Stimulated activated CD4-positive, alpha-beta T cell treated with anti-CD3 and anti-CD28 coated beads, TNF-alpha, amount 100 ng/mL, for 48 hours (primary cell): ENCODE measurements at places on chromosomes 12 and 14.

DNA sequence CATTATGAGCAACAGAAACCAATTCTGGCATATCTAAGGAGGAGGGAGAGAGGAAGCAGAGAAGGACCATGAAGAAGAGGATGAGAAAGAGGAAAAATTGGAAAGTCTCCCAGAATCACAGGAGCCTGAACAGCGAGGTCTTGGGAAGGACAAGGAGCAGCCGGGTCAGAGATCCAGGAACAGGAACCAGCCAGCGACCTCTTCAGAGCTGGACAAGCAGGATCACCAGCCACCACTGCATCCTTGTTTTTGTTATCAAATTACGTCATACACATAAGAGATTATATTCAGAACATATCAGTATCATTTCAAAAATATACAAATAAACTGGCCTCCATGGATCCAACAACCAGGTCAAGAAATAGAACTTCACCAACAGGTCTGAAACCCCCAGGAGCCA, 22.1 kb upstream of the BDKRB2 start:
- no peak for DNase-seq

DNA sequence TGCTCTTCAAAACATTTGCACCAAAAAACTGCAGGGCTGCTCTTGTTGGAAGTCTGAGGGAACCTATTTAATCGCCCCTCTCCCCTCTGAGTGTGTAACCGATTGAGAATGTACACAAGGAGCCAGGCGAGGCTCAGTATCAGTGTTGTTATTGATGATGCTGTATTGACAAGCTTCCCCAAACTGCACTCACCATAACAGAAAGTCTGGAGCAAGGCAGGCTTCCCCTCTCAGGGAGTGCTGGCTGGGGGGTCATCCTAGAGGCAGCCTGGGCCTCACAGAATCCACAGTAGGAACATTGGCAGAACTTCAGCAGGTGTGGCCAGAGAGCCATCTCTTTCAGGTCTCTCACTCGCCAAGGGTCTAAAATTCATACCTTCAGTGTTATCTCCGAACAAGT, 58.1 kb upstream of the TUNAR start:
- DNase-seq = no peak

DNA sequence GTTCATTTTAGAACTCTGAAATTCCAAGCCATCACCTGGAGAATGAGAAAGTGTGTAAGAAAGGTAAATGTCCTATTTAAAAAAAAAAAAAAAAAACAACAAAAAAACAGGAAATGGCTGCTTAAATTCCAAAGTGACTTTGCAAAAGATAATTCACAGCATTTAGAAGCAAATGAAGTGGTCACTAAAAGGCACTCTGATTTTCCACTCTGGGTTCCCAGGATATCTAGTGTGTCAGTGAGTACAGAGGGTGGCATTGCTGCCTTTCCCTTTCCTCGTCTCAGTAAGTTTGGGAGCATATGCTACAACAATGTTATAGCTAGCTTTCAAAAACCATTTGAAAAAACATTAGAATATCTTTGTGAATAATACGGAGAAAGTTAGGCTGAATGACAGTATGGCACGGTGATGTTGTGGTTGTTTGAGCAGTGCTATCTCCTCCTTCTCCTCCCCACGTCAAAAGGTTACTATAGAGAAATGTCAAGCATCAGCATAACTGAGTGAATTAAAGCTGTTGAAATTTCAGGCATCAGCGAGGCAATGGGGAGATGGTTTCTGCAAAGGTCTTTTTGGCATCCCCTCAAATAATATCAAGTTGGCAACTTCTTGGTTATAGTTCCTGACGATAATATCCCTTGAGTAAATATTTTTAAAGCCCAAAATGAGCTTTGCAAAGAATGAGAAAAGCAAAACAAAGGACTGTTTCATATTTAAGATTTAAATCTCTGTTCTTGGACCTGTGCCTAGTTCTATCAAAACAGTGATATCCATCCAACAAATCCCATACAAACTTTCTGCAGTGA, 164.5 kb upstream of the E2F7 start:
- no peak for DNase-seq

DNA sequence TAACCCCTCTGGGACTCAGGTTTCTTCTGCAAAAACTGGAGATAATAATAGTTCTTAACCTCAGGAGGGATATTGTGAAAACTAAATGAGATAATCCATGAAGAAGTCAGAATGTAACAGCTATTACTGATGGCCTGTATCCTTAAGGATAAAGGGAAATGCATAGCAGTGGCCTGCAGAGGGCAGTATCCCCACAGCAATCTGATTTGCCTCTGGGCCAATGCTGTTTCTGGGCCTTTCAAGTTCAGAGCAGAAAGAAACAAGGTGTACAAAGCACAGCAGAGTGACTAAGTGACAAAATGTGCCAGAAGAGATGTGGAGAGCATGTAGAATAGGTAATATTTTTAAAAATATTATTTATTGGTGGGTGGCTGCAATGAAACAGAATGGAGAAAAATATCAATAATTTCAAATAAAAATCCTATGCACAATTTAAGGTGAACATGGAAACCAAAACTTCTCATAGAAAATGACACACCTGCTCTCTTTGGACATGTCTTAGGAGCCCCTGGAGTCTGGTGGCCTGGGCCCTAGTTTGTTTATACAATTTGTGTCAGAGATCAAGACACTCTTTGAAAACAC, 90.3 kb downstream of the C12orf75 start:
- peak; percentile 17 for DNase-seq

DNA sequence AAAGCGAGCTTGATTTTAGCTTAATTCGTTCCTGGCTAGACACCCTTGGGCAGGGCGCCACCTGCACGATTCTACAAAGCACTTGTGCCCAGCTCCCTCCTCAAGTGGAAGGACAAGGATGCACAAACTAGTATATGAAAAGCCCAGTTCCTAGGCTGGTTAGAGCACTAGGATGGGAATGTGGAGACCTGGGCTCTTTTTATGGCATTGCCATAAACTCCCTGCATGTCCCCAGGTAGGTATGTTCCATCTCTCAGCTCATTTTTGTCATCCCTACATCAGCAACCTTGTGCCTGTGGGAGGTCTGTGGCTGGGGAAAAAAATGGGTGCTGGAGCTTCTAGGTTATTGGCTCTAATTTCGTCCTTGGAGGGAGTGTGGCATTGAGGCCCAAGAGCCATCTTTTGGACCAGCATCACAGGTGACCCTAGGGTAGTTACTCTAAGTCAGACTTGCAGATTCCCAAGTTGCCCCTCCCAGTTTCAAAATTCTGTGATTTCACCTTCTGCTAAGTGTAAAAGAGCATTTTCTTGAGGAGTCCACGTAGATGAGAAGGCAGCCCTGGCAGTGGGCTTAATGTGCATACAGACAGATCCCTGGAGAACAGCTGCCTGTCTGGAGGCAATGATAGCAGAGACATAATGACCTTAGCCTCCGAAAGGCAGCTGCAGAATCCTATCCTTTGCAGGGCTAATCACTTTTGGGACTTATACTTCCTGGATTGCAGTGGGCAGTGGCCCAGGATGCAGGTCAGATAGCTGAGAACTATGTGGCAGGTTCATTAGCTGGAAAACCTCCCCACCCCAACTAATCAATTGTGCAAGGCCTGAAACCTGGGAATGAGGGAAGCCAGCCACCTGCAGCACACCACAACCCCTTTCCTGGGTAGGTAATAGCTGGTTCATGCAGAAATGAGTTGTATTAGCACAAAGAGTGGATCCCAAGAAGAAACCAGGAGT, 47.6 kb upstream of the BDKRB2 start:
- DNase-seq = no peak

GRCh38 chr14:86774916-86775315, 1218.1 kb downstream of the GALC start:
- no peak for DNase-seq

DNA sequence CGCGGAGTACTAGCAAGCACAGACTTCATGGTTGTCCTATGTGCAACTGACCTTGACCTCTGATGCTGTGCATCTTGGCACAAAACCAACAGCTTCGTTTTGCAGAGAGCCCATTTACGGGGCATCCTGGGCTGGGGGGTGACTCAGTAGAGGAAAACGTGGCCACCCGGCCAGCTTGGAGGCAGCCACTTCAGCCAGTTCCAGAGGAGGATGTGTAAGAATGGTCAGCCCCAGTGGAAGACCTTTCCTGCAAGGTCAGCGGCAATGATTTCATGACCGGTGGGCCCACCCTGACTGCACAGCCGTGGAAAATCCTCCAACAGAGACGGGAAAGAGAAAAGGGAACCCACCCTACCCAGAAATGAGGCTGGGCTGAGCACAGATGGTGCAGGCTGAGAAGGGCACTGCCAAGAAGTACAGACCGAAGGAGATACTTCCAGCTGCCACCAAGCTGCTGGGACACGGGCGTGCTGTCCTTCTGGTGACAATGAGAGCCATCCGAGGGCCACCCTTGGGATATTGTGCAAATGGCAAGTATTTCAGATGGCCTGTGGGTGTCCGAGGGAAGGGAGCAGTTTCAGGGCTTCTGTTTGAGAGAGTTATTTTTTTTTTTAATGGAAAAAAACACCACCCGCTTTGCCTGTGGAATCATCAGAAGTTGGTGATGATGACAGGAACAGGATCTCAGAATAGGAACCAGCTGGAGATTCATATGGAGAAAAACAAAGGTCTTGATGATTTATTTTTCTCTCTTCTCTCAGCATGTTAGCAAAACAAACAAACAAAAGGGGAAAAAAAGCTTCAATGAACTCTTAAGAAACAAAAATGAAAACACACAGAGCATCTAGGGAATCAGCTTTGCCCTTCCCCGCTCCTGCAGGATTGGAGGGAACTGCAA, 120.2 kb upstream of the RFLNA start:
- DNase-seq = no peak

DNA sequence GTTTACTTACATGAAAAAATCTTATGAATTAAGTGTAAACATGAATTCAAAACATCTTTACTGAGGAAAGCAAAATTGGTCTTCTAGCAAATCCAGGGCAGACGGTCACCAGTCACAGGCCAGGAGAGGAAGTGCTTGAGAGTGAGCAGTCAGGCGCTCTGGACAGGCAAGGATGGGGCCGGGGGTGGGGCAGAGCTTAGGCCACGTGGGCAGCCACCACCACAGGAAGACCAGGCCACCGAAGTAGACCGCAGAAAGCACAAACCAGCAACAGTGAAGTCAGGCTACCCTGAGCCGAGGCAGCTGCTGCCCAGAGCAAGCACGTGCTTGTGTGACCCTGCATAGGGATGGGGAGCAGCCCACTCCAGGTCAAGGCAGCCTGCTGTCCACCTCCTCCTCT, 33.5 kb downstream of the SLC6A12 start:
- DNase-seq = no peak

DNA sequence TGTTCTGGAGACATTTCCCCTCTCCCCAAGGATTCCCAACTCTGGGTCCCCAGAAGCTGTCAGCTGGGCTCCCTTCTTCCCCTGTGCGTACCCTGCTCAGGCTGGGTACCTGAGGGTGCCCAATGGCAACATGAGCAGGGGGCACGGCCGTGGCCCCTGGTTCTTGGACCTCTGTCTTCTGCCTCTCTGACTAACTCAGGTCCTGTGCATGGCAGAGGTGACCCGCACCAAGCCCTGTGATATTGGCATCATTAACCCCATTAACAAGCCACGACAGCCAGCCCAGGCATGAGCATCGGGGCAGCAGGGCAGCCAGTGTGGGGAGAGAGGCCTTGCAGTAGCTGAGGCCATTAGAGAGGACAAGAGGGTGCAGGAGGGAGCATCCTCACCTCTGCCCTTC, 28.4 kb downstream of the RTL1 start:
- no peak for DNase-seq

DNA sequence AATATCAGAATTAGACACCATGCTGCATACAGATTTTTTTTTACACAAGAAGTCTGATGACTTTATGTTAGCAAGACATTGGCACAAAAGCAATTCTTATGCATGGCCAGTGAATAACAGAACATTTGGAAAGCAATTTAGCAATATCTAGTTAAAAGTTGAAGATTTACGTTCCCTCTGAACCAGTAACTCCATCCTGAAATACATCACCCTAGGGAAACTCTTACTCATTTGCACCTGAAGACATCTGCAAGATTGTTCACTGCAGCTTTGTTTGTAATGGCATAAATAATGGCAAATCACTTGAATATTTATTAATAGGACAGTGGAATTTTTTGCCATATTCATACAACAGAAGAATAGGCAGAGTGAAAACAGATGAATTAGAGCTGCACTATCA, 670.0 kb upstream of the NOVA1 start:
- DNase-seq = no peak

- DNase-seq = no peak
These were observed 15.0 kb downstream of the COQ5 start for GRCh38 chr12:120514002-120514401.

- no peak for DNase-seq
These were observed 27.7 kb downstream of the KRT18 start for GRCh38 chr12:52976574-52977071.

DNA sequence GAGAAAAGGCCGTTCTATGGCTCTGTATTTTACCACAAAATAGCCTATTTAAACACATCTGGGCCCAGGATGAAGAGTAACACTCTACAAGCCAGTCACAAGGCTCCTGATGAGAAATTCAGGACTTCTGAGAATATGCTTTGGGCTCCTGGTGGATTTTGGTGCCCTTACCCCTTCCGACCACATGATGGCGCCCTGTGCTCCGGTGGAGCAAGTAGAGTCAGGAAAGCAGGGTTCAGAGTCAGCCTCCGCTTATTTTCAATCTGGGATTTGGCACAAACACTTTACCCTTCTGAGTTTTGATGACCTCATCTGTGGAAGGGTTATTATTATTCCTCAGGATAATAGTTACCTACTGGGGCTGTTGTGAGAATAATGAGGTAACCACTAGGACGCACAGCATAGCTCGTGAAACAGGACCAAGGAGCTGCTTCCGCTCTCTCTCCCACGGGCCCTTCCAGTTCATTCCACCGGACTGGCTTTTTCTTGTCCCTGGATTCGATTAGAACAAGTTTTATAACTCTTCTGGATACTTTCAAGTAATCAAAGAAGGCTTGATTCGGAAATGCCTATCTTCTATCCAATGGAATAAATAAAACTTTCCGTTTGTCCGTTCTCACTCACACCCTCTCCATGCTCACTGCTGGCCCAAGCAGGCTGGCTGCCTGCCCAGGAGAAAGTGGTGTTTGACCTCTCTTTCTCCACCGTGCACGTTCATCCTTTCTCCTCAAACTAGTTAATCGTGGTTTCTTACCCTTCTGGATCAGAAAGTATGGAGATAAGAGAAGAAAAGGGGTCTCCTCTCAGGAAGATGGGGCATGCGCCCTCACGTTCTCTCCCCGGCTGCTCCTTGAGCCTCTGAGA, 104.6 kb downstream of the GALC start:
- no peak for DNase-seq

GRCh38 chr12:18981732-18982131, 147.8 kb upstream of the PLEKHA5 start:
- DNase-seq = no peak

- DNase-seq = no peak
These were observed 154.9 kb downstream of the PELI2 start for GRCh38 chr14:56273155-56273554.

DNA sequence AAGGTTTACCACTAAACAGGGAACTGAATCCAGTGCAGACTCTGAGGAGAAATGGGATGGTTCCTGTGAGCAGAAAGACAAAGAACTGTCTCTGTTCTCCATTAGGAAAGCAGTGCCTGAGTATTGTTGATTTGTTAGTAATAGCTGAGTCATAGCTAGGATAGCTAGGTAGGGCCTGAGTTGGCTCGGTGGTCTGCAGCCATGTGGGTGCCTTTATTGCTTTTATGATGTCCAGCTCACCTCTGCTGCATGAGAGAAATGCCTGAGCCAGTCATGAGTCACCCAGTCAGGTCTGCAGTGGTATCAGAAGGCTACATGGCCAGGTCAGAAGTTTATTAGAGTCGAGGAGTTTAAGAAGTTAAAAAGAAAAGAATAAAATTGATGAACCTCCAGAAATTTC, 24.2 kb downstream of the TRHDE start:
- no peak for DNase-seq

- no peak for DNase-seq
These were observed 75.8 kb downstream of the PELI2 start for GRCh38 chr14:56194042-56194441.
